Vagina (tissue), 2 donors: ENCODE measurements at places on chromosomes 13 and 19. TPM values are rescaled to one million over a fixed set of nuclear protein-coding genes. Genes with fewer than 3 reads are reported as not detected.

Gene NXNL1
- not detected for total RNA-seq

Gene MBD3L1
- not detected for total RNA-seq

Gene KL
- 1.7 TPM for total RNA-seq

Gene PEAK3
- 2.0 TPM for total RNA-seq

Gene ZNF112
- total RNA-seq, result 9.6 TPM

Gene TMIGD2
- total RNA-seq, result not detected

Gene RFPL4A
- total RNA-seq, result not detected

Gene PVR
- 26.0 TPM for total RNA-seq

Gene TLE6
- 10.6 TPM for total RNA-seq

Gene KCNJ14
- 3.7 TPM for total RNA-seq

Gene ZNF418
- total RNA-seq, result 3.2 TPM

Gene STOML3
- total RNA-seq, result not detected

Gene DPF1
- not detected for total RNA-seq

Gene PNMA8A
- 1.5 TPM for total RNA-seq

Gene LGALS4
- not detected for total RNA-seq

Gene MCEMP1
- total RNA-seq, result not detected

Gene POU4F1
- not detected for total RNA-seq

Gene ZNF835
- total RNA-seq, result 1.7 TPM

Gene KLF2
- 252 TPM for total RNA-seq

Gene MAMSTR
- 3.4 TPM for total RNA-seq

Gene ARID3A
- total RNA-seq, result 10.3 TPM

Gene HIPK4
- total RNA-seq, result 0.74 TPM

Gene ZNF823
- total RNA-seq, result 14.2 TPM

Gene SIN3B
- 68.5 TPM for total RNA-seq

Gene SYCN
- not detected for total RNA-seq

Gene PROZ
- not detected for total RNA-seq

Gene QPCTL
- 4.7 TPM for total RNA-seq

Gene BRME1
- total RNA-seq, result 12.0 TPM

Gene CCDC194
- total RNA-seq, result not detected

Gene SLC1A6
- total RNA-seq, result not detected

Gene EDDM13
- 7.6 TPM for total RNA-seq

Gene RNF225
- 0.98 TPM for total RNA-seq

Gene VMAC
- total RNA-seq, result 7.9 TPM

Gene ZNF649
- 13.5 TPM for total RNA-seq

Gene PLEKHA4
- 37.1 TPM for total RNA-seq

Gene SLC5A5
- not detected for total RNA-seq

Gene FFAR2
- not detected for total RNA-seq

Gene ZNF99
- not detected for total RNA-seq

Gene LHB
- not detected for total RNA-seq

Gene GNA15
- 28.2 TPM for total RNA-seq

Gene S1PR5
- total RNA-seq, result 36.6 TPM

Gene TMEM161A
- total RNA-seq, result 31.7 TPM

Gene HRC
- total RNA-seq, result 0.25 TPM

Gene DYRK1B
- total RNA-seq, result 5.6 TPM

Gene ZNF772
- 6.9 TPM for total RNA-seq

Gene NLRP4
- not detected for total RNA-seq

Gene CCDC122
- total RNA-seq, result 4.9 TPM

Gene CDX2
- total RNA-seq, result not detected

Gene SHC2
- total RNA-seq, result 26.0 TPM

Gene NAPA
- 108 TPM for total RNA-seq

Gene TMEM59L
- total RNA-seq, result 4.2 TPM

Gene TTC9B
- not detected for total RNA-seq

Gene KIR3DL1
- not detected for total RNA-seq

Gene PDX1
- total RNA-seq, result not detected

Gene DNAJC15
- 4.7 TPM for total RNA-seq

Gene AKAP8L
- total RNA-seq, result 127 TPM

Gene ZNF471
- 4.2 TPM for total RNA-seq

Gene RASA3
- 19.6 TPM for total RNA-seq

Gene PIK3R2
- total RNA-seq, result 24.8 TPM

Gene DACT3
- total RNA-seq, result 13.8 TPM
